ENCODE measurements at places on chromosomes 3 and 15.

- no peak for DNase-seq
These were observed 116.5 kb downstream of the CMSS1 start for GRCh38 chr3:99933971-99934750.

DNA sequence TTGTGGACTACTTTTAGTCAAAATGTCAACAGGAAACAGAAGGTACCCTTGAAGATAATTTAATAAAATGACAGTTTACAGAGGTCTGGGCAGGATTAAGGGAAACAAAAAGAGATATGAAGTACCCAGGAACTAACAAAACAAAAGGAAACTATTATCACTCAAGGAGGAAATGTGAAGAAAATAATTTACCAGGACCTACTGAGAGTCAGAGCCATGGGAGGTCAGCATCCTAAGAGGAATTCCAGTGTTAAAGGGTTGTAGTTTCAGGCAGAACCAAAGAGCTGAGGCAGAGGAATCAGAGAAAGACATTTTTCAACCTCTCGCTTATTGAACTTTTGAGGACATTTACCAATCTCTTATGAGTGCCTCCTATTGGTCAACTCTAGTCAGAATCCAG lies 408.9 kb upstream of the CBLB start:
- no peak for DNase-seq

- no peak for DNase-seq
These were observed 40.6 kb downstream of the ADIPOQ start for GRCh38 chr3:186882881-186883685.

DNA sequence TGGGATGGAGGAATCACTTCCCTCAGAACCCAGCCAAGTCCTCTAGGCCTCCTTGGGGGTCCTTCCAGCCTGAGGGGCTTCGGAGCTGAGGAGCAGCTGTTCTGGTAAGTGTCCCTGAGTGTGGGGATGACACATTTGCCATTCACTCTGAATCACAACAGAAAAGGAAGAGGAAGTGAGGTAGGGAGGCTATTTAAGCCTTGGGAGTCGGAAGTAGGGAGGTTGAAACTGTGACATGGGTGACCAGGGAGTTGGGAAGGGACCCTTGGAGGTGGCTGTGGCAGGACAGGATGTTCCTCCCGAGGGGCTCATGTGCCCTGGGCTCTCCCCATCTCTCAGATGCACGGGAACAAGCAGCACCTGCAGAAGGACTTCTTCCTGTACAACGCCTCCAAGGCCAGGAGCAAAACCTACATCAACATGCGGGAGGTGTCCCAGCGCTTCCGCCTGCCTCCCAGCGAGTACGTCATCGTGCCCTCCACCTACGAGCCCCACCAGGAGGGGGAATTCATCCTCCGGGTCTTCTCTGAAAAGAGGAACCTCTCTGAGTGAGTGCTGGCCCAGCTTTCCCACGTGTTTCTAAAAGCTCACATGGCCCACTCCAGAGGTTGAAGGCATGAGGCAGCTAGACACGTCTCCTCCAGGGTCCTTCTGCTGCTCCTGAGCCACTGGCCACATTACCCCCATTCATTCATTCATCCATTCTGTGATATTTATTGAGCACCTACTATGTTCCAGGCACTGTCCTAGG lies 43.3 kb downstream of the CAPN3 start:
- DNase-seq = no peak

GRCh38 chr15:41501931-41502794 lies 8.5 kb downstream of the ITPKA start:
- DNase-seq = no peak

GRCh38 chr3:102148598-102149337 lies 286.0 kb upstream of the ZPLD1 start:
- no peak for DNase-seq

DNA sequence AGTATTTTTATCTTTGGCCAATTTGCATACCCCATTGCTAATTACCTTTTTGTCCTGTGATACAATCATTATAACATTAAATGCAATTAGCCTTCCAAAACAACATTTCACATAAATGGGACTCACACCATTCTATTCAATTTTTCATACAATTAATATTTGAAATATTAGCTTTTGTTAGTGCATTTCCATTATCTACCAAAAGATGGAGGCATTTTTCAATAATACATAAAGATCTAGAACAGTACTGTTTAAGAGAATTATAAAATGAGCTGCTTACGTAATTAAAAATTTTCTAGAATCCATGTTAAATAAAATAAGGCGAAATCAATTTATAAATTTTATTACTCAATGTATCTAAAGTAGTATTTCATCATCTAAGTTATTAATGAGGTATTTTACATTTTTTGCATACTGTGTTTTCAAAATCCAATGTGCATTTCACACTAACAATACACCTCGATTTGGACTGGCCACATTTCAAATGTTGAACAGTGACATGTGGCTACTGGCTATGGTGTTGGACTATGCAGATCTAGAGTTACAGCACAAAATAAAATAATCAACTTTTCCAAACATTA lies 74.3 kb downstream of the TJP1 start:
- no peak for DNase-seq

- DNase-seq = no peak
These were observed 84.0 kb upstream of the TRA2B start for GRCh38 chr3:186021673-186022362.

GRCh38 chr3:64905906-64906410 lies 218.2 kb upstream of the ADAMTS9 start:
- DNase-seq = no peak

GRCh38 chr3:45583021-45583851 lies 11.3 kb upstream of the LIMD1 start:
- DNase-seq = peak; percentile 61

GRCh38 chr15:45611305-45611704 lies 23.5 kb upstream of the SQOR start:
- DNase-seq = no peak

DNA sequence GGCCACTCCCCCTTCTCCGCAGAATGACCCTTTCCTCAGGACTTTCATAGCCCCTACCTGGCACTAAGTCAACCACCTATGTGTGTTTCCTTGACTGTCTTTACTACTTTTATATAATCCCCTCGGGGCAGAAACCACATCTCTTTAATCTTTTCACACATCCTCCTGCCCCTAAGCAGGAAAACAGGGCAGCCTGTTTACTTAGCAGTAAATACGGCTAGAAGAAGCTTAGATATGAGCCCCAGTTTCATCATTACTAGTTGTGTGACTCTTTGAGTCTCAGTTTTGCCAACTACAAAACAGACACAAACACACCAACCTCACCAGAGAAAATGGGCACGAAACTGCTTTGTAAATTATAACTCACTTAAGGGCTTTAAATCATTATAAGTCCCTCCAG lies 98.3 kb downstream of the CYP19A1 start:
- no peak for DNase-seq

DNA sequence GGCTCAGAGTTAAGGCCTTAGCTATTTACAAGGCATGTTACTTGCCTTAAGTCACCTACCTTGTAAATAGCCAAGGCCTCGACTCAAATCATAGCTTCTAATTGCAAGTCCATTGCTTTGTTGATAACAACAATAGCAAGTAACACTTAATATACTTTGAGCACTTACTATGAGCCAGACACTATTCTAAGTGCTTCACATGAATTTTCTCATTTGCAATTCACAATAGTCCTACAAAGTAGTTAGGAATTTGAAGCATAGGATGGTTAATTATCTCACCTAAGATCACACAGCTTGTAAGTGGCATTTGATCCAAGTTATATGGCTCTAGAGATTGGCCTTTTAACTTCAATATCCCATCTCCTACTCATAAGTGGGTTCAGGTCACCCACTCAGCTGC lies 28.4 kb downstream of the SLC9A9 start:
- no peak for DNase-seq

DNA sequence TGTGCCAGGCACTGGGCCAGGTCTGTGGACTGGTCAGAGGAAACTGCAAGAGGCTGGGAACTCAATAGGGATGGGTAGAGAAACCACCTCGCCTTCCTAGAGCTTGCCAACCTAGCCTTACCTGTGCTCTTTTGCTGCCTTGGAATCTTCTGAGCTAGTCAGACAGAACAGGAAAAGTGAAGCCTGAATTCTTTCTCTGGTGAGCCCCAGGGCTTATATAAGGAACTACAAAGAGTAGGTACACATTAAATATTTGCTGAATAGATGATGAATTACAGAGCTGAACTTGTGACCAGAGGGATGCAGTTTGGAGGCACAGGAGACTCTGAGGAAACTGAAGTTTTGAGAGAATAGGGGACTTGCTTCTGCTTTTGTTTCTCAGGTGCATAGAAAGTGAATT lies 15.6 kb upstream of the FBXW12 start:
- no peak for DNase-seq

DNA sequence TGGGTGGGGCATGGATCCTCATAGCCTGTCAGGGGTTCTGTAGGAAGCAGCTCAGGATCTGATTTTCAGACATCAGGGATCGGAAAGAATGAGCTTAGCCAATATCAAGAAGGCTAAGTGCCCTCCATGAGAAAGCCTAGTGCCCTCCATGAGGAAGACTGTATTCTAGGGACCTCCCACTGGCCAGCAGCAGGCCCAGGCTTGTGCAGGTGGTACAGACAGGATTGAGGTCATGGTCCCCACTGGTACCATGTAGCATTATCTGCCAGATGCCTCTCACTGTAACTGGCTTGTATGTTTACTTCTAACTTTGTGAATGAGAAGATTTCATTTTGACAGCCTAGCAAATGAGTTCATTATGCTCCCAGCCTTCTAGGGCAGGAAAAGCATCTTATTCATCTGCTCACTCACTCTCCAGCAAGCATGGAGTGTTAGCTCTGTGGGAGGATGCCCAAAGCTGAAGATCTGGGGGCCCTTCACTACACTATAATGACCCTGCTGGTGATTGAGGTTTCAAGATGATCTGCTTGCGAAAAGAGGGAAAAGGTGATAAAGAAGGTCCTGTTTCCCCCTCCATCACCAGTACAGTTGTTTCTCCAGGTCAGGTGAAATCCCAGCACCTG lies 7.5 kb downstream of the EPHB1 start:
- no peak for DNase-seq

- peak; percentile 55 for DNase-seq
These were observed 280.5 kb downstream of the TBL1XR1 start for GRCh38 chr3:176916777-176917176.

DNA sequence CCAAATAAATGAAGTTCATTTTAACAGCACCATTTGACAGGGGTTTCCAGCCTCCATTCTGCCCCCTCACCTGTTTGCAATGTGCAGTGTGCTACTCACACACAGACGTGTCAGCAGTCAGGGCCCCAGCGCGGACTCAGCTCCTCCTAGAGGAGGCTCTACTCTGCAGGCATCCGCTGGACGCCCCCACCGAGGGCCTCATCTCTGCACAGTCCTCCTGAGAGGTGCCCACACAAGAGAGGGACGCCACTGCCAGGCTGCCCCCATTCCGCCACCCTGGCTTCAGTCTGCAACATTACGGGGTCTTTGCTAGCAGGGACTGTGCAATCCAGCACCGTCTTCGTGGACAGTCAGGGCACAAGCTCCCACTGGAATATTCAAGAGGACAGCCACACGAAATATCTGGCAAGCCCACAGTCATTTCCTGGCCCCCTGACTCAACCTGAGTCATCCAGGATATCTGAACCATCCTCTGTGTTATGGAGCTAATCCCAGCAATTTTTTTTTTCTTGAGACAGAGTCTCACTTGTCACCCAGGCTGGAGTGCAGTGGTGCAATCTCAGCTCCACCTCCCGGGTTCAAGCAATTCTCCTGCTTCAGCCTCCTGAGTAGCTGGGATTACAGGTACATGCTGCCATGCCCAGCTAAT lies 255.0 kb downstream of the OCA2 start:
- no peak for DNase-seq

DNA sequence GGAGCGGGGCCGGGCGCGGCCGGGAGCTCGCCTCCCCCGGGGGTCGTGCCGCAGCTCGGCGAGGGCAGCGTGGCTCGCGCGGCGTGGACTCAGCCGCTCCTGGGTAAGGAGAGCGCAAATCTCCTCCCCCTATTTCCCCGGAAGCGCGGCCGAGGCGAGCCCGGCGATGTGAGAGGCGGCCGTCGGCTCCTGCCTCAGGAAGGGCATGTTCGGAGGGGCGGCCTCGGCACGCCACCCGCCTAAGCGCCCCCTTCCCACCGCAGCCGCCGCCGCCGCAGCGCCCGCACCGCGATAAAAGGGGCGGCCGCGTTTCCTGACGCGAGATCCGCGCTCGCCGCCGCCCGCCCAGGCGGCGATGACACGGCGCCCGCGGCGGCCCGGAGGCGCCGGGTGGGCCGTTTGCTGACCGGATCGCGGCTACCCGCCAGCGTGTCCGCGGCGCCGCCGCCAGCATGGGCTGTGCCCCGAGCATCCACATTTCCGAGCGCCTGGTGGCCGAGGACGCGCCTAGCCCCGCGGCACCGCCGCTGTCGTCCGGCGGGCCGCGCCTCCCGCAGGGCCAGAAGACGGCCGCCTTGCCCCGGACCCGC lies at the start of gene PDE8A:
Gene PDE8A (plus strand): TSS at position 146 of the 590 bp plus-strand sequence. CDS start 307 bp downstream, at position 453.
- peak; percentile 51 for DNase-seq

DNA sequence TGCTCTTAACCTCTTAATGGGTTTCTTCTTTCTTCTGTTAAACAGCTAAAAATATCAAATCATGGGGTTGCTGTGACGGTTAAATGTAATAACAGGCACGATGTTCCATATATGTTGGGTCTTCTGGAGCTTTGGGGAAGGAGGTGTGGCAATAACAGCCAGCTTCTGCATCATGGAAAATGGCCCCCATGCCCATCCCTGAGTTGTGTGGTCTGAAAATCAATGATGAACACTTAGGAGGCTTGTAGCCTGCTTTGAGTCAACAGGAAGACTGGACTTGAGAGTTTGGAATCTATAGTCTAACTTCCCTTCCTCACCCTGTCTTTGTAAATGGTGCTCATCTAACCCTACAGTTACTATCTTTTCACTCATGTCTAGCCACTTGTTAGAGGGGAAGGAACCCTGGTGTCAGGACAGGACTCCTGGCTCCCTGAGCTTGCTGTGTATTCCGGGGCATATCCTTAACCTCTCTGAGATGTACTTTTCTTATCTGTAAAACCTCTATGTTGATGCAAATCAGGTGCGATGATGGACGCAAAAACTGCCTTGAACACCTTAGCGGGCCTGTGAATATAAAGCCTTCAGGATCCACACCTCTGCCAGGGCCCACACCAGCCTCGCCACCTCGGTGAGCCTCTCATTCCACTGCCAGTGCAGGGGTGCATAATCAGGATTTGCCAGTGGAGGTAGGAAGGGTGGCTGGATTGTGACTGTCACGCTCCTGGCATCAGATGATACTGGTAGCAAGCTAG lies 27.5 kb downstream of the SMAD3 start:
- no peak for DNase-seq

DNA sequence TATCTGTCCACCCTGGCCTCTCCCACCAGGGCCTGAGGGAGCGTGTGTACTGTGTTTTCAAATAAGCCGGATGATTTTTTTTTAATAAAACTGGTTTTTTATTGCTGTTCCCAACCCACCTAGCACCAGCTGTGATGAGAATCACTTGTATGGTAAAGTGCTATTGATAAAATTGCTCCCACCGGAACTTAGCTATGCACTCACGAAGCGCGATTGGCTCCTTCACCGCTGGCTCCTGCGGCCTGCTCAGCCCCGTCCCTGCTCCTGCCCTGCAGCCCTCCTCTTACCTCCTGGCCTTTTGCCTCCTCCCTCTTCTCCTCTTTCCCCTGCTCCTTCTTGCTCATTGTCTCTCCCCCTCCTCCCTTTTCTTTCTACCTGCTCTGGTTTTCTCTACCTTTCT lies 183.7 kb downstream of the TLE3 start:
- no peak for DNase-seq

DNA sequence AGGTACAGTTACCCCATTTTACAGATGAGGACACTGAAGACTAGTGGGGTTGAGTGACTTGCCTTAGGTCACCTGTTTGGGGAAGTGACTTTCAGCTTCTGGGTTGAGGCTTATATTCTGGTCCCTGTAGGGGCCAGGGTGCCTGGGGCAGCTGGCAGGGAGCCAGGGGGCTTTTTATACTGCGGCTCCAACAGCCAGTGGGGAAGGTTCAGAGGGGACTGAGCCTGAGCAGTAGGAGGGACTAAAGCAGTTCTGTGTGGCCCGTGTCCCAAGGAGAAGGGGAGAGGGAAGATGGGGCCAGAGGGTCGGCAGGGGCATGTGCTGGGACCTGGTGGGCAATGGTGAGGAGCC lies 37.7 kb downstream of the SLC6A6 start:
- no peak for DNase-seq

All from body of pancreas (tissue), 4 donors.